ENCODE measurements at places on chromosomes 4 and X.

GRCh38 chr4:165190591-165191347 lies 16.6 kb upstream of the KLHL2 start:
- no peak for DNase-seq

DNA sequence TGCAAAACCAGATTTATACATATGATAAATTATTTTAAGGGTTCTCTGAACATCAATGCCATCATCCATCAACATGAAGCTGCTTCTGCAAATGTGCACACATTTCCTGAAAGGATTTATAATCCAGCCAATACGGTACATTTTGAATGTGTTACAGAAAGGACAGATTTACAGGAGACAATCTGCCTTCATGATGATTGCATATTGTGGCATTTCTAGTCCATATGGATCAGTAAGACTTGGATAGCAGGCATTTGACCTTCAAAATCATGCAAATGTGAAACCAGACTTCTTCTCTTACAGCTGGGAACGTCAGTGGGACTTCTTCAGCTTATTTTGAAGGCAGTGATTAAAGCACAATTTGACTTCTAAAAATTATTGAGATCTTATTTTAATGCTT lies 217.3 kb upstream of the GK2 start:
- no peak for DNase-seq

DNA sequence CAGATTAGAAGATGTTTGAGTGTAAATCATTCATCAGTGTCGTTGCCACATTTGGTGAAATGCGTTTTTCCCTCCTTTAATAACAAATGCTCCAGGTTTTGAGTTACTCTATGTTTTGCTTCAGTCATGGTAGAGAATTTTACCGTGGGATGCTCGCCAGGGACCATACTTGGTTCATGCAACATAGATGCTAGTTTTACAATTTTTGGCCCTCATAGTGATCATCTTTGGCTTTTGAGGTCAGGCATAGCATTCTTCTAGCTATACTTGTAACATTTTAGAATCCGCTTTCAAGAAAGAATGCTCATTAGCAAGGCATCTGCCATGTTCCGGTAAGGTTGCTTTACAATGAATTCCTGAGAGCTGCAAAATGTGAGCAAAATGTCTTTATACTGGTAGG lies 147.2 kb downstream of the SPCS3 start:
- no peak for DNase-seq

GRCh38 chr4:138979742-138980141 lies 35.8 kb upstream of the NOCT start:
- DNase-seq, result no peak

- DNase-seq, result no peak
These were observed 39.7 kb downstream of the ENPEP start for GRCh38 chr4:110515676-110516075.

- no peak for DNase-seq
These were observed 63.9 kb downstream of the IL1RAPL1 start for GRCh38 chrX:28651186-28651585.

- DNase-seq, result no peak
These were observed 88.2 kb upstream of the TFDP3 start for GRCh38 chrX:133306316-133306715.

- peak; percentile 60 for DNase-seq
These were observed at the start of gene SYN1 for GRCh38 chrX:47619486-47620302. Gene SYN1, minus strand, starts transcription at chrX:47619857. Its CDS starts 129 bp downstream, at chrX:47619728.

GRCh38 chr4:86821151-86821550 lies 28.0 kb downstream of the SLC10A6 start:
- DNase-seq, result no peak

DNA sequence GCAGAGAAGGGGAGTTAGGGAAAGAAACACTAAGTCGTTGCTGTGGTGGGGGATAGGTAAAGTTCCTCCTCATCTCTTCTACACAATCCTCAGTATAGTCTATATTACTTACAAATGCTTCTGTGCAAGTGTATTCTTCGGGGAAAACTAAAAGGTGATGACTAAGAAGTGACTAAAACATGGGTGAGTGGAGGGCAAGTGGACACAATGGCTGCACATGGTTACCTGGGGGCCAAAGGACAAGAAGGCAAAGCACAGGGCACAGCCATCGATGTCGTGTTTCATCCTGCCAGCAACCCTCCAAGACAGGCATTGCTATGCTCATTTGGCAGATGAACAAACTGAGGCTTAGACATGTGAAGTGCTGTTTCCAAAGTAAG lies 35.5 kb upstream of the CCKAR start:
- DNase-seq, result no peak

DNA sequence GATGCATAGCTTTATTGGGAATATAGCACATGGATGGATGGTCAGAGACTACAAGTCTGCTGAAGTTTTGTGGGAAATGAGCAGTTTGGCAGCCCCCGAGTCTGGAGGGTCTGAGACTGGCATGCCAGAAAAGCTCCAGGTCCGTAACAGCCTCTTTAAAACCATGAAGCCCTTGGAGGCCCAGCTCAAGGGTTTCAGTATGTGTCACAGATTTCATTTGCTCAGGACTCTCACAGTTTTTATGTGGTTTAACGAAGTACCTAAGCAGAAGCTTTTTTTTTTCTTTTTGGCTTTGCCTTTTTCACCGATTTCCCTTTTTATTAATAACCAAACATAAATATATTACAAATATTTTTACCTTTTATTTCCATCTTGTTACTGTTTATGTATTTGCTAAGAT lies 30.6 kb upstream of the TMEM184C start:
- DNase-seq, result no peak

DNA sequence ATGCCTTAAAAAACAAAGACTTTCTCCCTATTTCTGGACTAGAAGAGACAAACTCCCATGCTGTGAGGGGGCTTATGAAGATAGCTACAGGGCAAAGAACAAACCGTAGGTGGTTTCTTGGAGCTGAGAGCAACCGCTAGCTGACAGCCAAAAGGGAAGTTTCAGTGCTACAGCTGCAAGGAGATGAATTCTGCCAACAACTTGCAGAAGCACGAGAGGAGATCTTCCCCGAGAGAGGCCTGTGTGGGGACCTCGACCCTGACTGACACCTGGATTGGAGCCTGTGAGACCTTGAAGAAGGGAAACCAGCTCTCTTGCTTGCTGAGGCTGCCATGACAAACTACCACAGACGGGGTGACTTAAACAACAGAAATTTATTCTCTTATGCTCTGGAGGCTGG lies 183.8 kb upstream of the VCX3A start:
- no peak for DNase-seq

DNA sequence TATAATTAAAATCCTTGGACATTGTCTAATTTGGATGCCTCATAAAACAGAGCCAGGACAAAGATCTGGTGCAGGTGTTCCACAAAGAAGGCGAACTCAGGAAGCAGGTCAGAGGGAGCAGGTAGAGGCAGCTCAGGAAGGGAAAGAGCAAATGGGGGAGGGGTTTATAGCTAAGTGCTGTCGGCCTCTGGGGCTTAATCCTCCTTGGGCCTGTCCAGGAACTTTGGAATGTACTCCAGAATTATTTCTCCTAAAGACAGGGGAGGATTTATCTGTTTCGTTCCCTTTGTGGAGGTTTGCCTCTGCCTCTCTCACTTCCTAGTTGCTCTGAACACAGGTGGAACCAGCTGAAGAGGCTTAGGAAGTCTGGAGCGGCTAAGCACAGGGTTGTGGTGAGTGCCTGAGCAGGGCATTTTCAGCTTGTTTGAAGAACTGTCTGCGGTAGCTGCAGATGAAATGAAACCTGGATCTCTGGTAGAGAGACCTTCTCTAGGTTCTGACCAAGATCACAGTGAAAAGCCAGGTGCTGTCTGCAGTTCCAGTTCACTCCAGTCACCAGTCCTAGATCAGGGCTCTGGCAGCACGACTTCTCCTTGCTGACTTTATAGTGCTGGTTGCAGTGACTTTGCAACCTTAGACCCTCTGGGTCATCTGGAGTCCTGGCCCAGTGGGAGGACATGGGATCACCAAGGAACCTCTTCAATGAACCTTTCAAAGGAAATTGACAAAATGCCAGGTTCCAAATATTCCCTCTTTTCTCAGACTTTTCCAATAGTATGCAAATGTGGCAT lies 519.2 kb downstream of the PCDH10 start:
- no peak for DNase-seq

DNA sequence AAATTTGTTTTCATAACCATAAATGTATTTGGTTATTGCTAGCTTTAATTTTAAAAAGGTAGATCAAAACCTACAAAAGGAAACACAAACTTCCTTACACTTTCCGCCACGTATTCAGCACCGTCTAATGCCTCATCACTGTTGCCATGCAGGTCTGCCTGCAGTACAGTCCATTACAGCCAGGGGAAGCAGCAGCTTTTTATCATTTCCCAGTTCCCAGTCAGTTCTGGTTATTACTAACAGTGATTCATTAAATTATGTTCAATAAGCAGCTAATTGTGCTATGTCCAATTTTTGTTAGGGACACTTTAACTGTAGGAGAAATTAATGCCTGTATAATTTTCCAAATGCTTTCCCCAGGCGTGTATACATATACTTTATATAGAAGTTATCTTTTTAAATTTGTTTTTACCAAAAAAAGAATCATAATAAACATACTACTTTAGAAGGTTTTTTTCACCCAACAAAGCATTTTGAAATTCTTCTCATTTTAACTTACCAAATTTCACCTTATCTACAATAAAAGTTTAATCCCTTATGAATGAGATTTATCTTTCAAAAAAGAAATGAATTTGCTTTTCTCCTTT lies 93.3 kb downstream of the ANXA3 start:
- DNase-seq, result peak; percentile 34

- DNase-seq, result no peak
These were observed 5.5 kb downstream of the RPS6KA6 start for GRCh38 chrX:84182516-84182915.

DNA sequence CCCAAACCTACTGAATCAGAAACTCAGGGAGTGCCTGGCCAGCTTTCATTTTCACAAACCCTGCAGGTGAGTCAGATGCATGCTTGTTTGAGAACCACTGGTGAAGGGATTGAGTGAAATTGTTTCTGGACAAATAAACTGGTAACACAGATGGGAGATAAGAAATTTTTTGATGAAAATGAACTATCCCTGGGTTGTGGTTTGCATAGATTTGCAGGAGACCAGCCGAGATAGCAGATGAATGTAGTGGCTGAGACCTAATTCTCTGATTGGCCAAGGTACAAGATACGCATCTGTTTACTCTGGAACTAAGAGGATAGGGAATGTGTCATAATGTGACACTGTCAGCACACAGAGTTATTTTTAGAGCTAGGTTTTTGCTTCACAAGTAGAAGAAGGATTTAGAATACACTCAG lies 117.8 kb upstream of the NOCT start:
- DNase-seq, result no peak
